ENCODE measurements at places on chromosomes 13 and 19.
A peak's percentile ranks its signal among the peaks of the same experiment; 100 is the strongest.

DNA sequence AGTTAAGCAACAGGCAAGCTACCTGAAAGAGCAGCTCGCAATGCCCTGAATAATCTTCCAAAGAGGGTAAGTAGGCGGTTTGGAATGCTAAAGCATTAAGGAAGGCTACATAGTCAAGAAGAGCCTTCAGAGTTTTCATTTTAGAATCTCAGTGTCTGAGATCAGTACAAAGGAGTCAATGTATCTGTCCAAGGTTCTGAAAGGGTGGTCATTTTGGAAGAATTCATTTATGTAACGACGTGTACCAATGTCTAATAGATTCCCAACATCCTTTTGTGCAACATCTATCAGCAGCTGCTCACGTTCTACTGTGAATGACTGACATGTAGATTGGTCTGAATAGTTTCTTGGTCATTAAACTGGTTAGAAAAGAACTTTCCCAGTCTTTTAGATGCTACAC, 15.2 kb downstream of the ZNF665 start:
- peak; percentile 22 for DNase-seq

GRCh38 chr19:48480183-48480557, 11.0 kb downstream of the CYTH2 start:
- peak; percentile 91 for DNase-seq

GRCh38 chr13:112615391-112615790, 27.4 kb upstream of the TUBGCP3 start:
- DNase-seq = no peak

DNA sequence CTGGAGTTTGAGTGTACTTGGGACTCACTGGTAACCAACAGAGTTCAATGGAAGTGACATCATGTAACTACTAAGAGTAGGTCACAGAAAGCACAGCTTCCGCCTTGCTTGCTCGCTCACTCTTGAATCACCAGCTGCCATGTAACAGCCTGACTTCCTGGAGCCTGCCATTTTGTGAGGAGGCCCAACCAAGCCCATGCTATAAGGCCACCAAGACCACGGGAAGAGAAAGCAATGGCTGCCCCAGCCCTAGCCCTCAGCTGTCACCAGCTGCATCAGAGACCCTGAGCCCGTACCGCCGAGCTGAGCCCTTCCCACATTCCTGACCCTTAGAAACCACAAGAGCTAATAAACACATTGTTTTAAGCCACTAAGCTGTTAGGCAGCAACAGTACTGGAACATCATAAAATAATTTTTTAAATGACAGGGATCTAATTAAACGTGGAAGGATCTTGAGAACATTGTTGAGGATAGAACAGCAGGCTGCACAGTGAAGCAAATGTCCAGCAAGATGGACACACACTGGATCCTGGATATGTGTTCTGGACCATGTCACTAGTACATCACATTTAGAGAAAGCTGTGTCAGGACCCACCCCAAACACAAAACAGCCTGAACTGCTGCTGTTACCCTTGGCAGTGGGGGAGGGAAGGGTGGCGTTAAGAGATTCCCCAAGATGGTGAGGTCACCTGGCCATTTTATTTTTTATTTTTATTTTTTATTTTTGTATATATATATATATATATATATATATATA, 21.7 kb upstream of the LDLR start:
- DNase-seq = no peak

GRCh38 chr19:29525901-29526729, at the start of gene VSTM2B:
Gene VSTM2B (plus strand): TSS chr19:29525994. CDS start chr19:29526584, 590 bp downstream.
- peak; percentile 46 for DNase-seq

GRCh38 chr13:36888645-36889044, 31.4 kb downstream of the SMAD9 start:
- no peak for DNase-seq

- peak; percentile 35 for DNase-seq
These were observed 1.5 kb upstream of the PDX1 start for GRCh38 chr13:27918041-27918917.

Data from GM23338 (cell line).